Cardiac muscle cell (in vitro differentiated cells and primary cell): ENCODE measurements at places on chromosomes 2 and 18. TPM values are rescaled to one million over a fixed set of nuclear protein-coding genes. Genes with fewer than 3 reads are reported as not detected.

GRCh38 chr2:127829845-127830246 is 18.9 kb upstream of the WDR33 start:
- no peak for DNase-seq

- DNase-seq, result no peak
Measured at GRCh38 chr2:194745557-194746146, 911.4 kb upstream of the SLC39A10 start.

DNA sequence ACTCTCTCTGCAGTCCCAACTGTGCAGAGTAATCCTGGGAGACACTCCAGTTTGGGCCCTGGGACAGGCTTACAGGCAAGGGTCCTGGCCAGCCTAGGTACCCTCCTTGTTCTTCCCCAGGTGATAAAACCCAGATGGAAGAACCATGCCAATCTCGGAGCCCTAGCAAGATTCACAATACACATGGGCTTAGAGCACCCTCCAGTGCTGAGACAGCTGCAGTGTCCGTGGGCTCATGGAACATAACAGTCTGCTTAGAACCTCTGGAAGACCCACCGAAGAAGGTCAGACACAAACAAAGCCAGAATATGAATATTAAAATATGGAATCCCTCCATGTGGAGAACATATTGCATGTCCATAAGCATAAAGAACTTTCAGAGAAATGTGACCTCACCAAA is 568.1 kb downstream of the KCNJ3 start:
- no peak for DNase-seq

DNA sequence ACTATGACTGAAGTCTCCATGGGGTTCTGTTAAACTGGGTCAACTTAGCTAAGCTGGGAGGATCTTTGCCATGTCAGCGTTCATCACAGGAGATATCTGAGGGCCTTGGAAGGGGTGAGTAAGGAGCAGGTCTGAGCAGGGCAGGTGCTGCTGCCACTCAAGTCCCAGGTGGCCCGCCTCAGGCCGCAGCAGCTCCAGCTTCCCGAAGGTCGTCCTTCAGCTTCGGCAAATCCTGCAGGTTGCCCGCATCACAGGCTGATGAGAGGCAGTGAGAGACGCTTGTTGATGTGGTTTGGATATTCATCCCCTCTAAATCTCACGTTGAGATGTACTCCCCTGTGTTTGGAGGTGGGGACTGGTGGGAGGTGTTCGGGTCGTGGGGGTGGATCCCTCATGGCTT is 166.6 kb downstream of the VAPA start:
- DNase-seq, result no peak

- DNase-seq, result peak; percentile 65
Measured at GRCh38 chr2:216034065-216034464, 20.7 kb upstream of the MREG start.

GRCh38 chr18:68034296-68034695 is 517.8 kb upstream of the DSEL start:
- peak; percentile 10 for DNase-seq

GRCh38 chr2:133841900-133842299 is 273.6 kb upstream of the NCKAP5 start:
- DNase-seq, result peak; percentile 97

- DNase-seq, result peak; percentile 2
Measured at GRCh38 chr2:3001615-3002560, 375.7 kb downstream of the EIPR1 start.

DNA sequence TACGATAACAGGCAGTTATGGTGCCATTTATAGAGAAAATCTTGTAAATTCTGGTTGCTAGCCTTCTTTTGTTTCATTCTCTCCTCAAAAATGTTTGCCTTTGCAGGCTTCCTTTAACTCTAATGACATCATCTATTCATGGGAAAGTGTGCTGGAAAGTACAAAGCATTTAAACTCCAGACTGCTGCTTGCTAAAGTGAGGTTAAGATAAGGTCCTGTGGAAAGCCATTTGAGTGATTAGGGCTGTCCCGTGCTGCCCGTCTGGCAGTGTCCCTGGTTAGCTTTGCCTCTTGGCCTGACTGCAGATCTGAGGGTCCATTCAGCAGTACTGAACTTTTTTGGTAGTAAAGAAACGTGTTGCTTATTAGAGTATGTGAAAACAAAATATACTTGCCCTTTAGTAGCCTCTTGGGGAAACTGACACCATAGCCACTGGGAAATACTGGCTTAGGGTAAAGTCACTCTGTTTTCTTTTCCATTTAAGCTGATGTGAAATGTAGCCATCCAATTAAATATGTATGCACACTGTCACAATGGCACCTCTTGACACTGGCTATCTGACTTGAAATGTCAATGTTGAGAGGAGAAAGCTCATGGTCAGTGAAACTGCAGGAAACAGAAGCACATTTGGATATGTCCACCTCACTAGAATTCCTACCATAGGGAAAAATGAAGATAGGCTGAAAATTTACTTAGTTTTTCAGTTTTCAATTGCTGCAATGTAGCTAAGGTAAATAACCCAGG is 321.5 kb downstream of the SLC8A1 start:
- DNase-seq, result peak; percentile 81

- DNase-seq, result no peak
Measured at GRCh38 chr2:179951680-179952079, 55.4 kb downstream of the CWC22 start.

- no peak for DNase-seq
Measured at GRCh38 chr2:206192157-206192556, 32.5 kb downstream of the EEF1B2 start.

GRCh38 chr2:222844323-222844722 is 16.5 kb upstream of the ACSL3 start:
- peak; percentile 84 for DNase-seq

DNA sequence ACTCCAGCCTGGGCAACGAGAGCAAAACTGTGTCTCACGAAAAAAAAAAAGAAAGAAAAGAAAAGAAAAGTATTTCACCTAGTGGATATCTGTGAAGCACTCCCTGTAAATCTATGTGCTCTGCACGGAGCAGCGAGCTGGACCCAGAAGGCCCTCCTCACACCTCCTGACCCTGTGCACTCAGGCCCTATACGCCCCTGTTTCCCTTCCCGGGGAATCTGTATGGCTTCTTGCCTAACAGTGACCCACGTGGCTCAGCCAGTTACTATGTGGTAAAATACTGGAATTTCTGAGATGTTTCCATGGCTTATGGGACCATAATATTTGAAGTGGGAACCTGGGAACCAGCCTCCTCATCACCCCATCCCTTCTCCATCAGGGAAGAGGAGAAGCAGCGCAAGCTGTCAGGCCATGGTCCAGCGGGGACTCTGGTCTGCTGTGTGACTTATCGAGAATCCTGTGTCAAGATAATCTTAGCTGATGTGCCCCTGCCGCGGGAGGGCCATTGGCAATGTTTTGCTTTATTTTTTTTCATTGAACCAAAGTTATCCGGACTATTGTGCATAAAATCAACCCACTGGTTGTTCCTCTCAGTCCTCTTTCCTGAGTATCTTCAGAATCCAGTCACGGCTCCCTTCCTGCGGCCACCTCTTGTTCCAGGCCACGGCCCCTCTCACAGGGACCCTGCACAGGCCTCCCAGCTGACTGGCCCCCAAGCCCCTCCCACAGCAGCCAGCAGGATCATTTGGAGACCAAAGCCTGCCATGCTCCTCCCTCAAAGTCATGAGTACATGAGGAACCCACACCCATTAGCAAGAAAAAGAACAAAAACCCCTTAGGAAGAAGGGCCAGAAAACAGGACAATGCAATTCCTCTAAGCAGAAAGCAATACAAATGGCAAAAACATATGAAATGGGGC is 30.6 kb downstream of the SDC1 start:
- no peak for DNase-seq

- no peak for DNase-seq
Measured at GRCh38 chr2:96204836-96205624, 3.6 kb downstream of the STARD7 start.

DNA sequence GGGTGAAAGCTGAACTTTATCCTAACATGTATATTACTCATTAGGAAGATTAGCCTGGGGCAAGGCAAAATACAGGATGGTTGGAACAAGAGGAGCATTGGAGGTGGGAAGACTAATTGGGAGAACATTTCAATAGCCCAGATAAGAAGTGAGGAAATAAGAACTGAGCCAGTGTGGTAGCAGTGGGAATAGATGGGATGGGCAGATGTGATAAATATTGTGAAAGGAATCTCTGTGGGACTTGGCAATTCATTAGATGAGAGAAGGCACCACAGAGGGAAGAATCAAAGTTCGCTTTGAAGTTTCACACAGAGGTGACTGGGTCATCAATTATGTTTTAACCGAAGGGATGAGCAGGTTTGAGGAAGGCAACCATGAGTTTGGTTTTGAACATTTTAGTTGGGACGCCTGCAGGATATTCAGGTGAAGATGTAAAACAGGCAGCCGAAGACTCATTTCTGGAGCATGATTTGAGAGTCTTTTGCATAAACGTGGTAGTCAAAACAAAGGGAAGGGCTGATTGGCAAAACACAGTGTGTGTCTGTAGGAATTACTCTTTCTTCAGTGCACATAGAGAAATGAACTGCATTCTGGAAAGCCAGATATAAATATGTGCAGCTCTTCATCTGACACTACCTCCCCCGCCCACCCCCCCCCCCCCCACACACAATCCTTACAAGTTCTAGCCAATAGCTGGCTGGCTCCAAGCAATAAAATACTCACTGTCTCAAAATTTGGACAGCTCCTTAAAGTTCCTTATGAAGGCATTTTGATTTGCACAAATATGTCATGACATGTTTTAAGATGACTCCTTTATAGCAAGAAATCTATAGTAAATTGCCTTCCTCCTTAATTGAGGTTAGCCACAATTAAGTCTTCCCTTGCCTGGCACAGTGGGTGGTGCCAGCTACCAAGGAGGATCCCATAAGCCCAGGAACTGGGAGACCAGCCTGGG is 1.9 kb upstream of the SLC1A4 start:
- DNase-seq, result peak; percentile 29

DNA sequence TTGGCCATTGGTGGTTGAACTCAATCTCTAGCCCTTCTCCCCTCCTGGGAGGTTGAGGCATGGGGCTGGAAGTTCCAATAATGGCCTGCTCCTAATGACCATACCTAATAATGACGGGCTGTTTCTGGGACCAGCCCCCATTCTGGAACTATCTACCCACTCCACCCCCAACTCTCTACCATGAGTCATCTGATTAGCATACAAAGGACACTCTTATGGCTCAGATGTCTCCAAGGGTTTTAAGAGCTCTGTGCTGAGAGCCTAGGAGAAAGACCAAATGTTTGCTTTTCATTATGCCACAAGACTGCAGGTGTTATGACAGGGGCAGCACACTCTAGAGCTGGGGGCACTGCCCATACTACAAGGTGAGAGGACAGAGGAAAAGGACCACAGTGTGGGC is 137.0 kb upstream of the NCKAP5 start:
- no peak for DNase-seq

TCF4 gene
- 51.4 and 59.2 TPM in 2 replicates for total RNA-seq

AKAIN1 gene
- not detected in 2 replicates for total RNA-seq

CCDC178 gene
- total RNA-seq, result 0.49 TPM in 1 of 2 replicates, not detected in the other

COBLL1 gene
- total RNA-seq, result 12.0 and 33.5 TPM in 2 replicates

EFR3B gene
- total RNA-seq, result 10.0 and 12.9 TPM in 2 replicates
